ENCODE measurements at places on chromosomes 11 and 22.

DNA sequence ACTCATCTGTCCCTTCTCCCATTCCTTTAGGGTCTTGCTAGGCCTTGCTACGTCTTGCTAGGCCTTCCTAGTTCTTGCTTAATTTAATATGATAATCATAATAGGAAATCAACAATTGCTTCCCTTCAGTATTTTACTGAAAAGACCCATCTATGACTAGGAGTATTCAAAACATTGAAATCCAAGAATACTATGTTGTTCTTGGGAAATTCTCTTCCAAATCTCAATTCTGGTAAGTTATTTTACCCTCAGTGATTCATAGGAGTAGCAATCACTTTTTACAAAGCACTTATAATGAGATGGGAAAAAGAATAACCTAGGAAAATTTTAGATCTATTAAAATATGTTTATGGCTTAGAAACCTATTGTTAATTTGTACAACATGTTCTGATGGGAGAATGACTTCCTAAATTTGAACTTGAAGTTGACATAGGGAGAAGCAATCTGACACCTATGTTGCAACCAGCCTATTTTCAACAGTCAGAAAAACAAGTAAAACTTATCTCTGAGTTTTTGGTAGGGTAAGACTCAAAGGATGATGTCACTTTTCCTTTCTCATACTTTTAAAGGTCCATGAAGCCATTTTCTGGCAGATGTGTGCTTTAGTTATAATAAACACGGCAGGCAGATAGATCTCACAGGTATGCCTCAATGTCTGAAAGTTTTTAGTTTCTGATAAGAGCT lies 29.5 kb upstream of the HIPK3 start:
- DNase-seq, result no peak

- no peak for DNase-seq
These were observed 77.6 kb upstream of the IGLL5 start for GRCh38 chr22:22810018-22810427.

GRCh38 chr11:95912902-95913560 lies 10.9 kb downstream of the MTMR2 start:
- DNase-seq, result no peak

- no peak for DNase-seq
These were observed 4.0 kb downstream of the TCP11L1 start for GRCh38 chr11:33043221-33043830.

DNA sequence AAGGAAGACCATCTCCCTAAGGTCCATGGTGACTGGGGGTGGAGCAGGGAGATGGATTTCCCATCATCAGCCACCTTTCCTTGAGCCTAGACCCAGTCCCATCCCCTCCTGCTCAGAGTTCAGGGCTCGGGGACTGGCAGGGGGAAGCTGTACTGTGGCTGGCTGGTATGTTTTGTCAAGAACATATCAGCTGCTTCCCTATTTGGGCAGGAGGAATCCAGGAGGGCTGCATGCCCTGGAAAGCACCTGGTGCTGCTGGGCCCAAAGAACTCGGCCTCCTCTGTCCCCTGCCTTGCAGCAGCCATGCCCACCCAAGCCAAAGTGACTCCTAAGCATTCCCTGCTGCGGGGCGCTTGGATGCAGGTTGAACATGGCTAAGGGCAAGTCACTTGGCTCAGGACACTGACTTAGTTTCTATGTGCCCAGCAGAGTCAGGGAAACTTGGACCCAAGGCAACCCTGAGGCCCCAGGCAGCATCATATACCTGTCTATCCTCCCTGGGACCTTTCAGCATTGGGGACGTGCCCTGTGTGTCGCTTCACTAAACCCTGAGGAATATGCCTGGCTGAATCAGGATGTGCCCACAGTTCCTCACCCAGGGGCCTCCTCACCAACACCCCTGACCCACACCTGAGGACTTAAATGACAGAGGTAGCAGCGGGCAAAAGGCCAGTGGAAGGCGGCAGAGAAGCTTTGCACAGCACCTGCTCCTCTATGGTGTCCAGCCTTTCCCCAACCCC lies 43.1 kb downstream of the BUD13 start:
- no peak for DNase-seq

DNA sequence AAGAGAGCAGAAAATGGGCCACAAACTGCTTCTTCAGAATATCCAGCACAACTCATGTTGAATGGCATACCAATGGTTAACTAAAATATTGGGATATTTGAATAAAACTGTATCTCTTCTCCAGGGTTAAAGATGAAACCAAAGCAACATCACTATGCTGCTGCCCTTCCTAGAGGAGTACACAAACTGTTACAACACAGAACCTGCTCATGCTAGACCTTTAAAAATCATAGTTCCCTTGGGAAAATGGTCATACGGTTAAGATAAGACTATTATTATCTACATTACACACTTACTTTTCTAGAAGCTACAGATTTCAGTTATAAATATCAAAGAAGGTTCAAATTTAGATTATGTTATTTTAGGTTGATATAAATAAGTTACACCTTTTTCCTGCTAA lies 78.6 kb upstream of the TP53AIP1 start:
- no peak for DNase-seq

DNA sequence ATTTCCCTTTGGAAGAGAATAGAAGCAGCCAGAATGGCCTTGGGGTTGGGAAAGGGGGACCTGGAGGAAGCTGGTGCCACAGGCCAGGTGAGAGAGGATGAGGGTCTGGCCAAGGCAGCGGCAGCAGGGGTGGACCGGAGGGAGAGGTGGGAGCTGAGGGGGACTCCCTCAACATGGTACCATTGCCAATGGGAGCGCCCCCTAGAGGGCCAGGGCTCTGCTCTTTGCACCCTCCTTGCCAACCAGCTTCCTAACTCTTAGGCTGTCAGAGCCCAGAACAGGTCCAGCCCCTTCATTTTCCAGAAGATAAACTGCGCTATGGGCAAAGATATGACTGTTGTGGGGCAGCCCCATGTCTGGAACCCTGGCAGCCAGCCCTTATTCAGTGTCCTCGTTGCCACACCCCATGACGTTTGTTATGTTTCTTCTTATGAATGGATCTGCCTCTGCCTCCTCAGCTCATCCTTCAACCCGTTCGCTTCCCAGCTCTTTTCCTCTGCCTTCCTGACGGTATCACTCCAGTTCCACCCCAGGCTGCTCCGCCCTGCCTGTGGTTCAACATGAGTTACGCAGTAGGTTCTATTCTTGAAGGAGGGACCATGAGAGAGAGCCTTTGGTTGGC lies 185.2 kb downstream of the GRIK4 start:
- DNase-seq, result no peak

DNA sequence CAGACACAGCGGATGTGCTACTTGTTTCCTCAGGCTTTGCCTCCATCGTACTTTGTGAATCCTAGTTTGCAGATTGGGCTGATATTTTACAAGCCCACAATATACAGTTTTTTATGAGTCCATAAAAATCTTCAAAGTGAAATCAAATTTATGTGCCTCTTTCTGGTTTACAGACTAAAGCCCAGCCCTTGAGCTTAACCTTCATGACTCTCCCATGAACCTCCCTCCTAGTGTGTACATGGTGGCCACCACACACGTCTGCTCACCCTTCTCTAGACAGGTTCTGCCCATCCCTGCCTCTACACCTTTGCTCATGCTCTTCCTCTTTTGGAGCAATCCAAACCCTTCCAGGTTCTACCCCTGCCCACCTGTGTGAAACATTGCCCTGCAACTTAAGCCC lies 129.4 kb downstream of the TENM4 start:
- DNase-seq, result no peak

- DNase-seq, result no peak
These were observed 7.4 kb downstream of the DESI1 start for GRCh38 chr22:41613456-41613855.

DNA sequence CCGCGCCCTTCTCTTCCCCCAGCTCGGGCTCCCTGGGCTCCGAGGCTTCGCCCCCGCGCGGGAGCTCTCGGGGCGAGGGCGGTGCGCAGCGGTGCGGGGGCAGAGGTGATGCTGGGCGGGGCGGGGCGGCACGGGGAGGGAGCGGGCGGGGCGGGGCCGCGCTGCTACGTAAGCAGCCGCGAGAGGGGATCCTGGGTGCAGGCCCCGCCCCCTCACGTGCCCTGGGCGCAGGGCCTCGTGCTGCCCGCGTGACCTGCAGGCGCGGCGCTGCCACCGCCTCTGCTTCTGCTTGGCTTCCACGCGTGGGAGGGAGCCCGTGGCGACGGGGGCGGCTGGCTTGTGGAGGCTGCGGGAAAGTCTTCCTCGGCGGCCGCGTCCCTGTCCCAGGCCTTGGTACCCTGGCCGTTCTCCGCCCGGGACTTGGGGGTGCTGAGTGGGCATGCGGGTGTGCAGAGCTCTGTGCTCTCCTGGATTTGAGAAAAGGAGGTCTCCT lies 132.6 kb upstream of the HSD17B12 start:
- DNase-seq, result no peak

- DNase-seq, result no peak
These were observed 180.2 kb downstream of the MYO18B start for GRCh38 chr22:25922141-25922540.

- DNase-seq, result no peak
These were observed 47.2 kb upstream of the MPEG1 start for GRCh38 chr11:59259867-59260475.

DNA sequence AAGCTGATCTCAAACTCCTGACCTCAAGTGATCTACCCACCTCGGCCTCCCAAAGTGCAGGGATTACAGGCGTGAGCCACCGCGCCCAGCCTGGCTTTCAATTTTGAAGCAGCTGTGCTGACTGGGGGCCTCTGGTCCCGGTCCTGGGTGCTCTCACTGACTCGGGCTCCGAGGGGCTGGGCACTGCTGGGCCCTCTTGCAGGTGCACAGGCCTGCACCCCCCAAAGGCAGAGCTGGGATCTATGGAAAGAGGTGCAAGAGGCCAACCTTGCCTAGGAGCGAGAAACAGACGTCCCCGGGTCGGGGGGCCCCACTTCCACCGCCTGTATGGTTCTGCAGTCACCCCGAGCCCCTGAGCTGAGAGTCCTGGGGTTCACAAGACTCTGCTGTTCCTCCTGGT lies 33.2 kb downstream of the KIAA0930 start:
- DNase-seq, result no peak

- peak; percentile 3 for DNase-seq
These were observed 5.1 kb upstream of the BIRC2 start for GRCh38 chr11:102341844-102342318.

GRCh38 chr11:35276396-35277145 lies 137.6 kb downstream of the CD44 start:
- DNase-seq, result no peak

DNA sequence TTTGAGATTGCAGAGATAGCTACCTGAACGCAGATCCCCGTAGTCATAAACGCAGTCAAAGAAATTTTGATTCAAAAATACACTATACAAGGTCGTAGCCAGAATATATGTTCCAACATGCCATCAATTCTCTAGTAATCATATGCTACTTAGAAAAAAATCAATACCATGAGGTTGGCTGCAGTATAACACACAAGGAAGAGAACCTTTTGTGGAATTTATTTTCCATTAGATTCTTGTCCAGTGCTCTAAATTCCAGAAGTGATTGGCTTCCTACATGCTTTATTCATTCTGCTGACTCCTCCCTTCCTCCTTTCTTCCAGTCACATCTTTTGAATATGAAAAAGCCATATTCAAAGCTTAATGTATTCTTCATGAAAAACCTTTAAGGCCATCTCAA lies 189.9 kb downstream of the NTM start:
- no peak for DNase-seq

DNA sequence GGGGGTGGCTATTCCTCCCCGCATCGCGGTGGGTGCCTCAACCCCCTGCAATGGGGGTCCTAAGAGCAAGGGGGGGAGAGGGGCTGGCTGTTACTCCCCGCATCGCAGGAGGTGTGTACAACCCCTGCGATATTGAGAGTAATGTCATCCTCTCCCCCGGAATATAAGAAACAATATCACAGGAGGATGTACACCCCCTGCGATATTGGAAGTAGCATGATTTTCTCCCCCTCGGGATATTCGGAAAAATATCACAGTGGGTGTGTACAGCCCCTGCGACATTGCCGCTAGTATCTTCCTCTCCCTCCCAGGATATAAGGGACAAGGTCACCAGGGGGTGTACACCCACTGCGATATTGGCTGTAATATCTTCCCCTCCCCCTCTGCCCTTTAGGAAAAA lies 22.5 kb upstream of the APOL5 start:
- no peak for DNase-seq

DNA sequence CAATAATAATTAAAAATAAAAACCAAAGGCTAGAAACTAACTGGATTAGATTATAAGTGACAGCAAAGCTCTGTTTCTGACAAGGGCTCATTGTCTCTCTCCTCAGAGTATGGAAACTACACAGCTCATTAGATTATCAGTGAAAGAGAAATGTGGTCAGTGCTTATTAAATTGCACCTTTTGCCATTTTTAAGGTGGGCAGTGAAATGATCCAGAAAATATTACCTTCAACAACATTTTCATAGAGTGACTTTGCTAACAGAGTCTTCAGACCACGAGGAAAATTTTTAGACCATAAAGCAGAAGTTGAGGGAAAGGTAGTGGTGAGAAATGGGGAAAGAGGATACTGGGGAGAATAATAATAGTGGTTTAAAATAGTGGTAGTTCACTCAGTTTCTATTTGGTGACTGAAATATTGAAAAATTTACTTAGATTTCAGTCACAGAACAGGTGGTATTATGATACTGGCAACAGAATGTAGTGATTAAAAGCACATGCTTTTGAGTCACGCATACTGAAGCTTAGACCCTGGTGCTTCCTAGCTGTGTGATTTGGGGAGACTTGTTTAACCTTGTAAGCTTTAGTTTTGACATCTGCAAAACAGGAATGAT lies 684.0 kb upstream of the CCDC90B start:
- no peak for DNase-seq

DNA sequence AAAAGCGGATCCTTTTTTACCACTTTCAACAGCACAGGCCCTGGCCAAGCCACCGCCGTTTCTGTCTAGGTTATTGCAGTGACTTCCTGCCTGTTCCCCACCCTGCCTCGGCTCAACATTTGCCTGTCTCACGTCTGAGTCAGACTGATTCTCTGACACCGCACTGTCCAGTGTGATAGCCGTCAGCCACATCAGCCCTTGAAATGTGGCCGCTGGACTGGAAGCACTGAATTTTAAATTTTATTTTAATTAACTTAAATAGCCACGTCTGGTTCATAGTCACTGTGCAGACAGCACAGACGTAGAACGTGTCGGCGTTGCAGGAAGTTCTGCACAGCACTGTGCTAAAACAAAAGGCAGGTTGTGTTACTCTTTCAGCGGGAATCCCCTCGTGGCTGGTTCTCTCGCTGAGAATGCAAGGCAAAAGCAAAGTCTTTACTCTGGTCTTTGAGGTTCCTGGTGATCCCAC lies 56.3 kb upstream of the ADSL start:
- DNase-seq, result no peak

GRCh38 chr11:126212089-126212660 lies 593 bp downstream of the FAM118B start:
- no peak for DNase-seq

Measured in NCI-H2107 (cell line).